ENCODE measurements at places on chromosomes 2 and 18.
A peak's percentile ranks its signal among the peaks of the same experiment; 100 is the strongest.

DNA sequence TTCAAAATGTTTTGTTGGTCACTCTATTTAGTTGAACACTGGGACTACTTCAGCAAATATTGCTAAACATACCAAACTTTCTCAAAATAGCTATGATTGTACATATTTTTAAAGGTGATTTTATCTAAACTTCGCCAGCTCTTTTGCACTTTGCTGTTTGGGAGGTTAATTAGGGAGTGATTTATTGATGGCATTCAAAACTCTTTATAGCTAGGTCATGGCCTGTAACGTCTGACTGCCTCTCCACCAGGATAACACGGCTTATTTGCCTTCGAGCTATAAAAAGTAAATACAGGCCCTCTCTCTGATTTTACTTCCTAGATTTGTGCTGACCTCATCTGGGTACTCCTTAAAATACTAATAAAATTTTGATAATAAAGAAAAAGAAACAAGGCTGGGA, 931.9 kb downstream of the DCDC2C start:
- no peak for DNase-seq

GRCh38 chr18:74610051-74610615, 12.5 kb downstream of the ZNF407 start:
- no peak for DNase-seq

- DNase-seq: no peak
These were observed 566 bp upstream of the CMPK2 start for GRCh38 chr2:6866275-6866671.

DNA sequence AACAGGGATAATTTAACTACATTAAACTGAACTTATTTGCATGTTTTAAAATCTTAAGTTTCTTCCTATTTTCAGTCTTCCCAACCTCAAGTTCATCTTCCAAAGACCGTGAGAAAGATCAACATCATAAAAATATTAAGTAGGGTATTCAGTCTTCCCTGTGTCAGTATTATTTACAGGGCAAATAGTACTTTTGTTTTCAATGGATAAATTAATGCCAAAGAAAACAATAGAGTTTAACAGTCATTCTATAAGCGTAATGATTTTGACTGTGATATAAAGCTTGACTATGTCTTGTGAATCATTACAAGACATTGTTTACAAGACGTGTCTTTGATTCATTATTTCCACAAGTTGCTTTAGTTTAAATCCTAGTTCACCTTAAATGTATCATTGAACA, 48.0 kb upstream of the NRXN1 start:
- DNase-seq: no peak

DNA sequence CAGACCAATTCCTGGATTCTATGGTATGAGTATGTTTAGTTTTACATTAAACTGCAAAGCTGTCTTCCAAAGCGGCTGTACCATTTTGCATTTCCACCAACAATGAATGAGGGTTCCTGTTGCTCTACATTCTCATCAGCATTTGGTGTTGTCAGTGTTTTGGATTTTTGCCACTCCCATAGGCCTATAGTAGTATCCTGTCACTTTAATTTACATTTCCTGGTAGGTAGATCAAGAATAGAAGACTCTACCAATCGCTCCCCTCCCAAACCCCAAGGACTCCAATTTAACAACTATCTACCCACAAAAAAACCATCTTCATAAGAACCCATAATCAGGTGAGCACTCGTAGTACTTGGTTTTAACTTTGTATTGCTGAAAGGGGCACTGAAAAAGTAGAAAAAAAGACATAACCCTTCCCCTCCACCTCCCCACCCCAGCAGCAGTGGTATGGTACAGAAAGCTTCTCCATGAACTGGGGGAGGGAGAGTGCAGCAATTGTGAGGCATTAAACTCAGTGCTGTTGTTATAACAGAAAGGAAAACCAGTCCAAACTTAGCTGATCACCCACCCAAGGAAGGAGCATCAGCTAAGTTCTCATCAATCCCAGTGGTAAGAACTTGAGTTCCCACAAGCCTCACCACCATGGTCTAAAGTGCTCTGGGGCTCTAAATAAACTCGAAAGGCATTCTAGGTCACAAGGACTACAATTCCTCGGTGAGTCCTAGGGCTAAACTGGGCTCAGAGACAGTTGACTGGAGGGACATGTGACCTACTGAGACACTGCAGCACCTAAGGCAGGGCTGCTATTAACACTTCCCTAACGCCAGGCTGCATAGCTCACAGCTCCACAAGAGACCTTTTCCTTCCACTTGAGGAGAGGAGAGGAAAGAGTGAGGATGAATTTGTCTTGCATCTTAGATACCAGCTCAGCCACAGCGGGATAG, 35.5 kb upstream of the CYTIP start:
- no peak for DNase-seq

DNA sequence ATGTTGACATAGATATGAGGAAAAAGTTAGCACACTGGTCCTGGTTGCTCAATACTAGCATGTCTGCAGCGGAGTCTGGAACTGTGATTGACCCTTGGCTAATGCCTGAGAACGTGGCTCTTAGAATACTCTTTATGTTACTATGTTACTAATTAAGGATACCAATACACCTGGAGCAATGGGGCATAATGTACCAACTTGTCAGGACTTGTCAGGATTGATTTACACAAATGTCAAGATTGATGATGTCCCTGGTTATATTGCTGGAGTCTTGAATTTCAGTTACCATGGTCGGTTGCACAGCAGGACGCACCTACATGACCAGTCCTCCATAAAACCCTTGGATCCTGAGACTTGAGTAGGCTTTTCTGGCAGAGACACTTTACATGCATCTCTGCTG, 810.9 kb downstream of the CPS1 start:
- no peak for DNase-seq

DNA sequence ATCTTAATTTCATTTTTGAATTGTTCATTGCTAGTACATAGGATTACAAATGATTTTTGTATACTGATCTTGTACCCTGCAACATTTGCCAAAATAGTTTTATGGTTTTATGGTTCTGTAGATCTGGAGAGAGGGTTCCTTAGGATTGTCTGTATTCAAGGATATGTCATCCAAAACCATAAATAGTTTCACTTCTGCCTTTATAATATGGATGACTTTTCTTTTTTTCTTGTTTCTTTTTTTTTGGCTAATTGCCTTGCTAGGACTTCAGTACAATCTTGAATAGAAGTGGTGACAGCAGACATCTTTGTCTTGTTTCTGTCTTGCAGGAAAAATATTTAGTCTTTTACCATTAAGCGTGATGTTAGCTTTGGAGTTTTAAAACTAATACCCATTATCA, 383.9 kb upstream of the HS6ST1 start:
- no peak for DNase-seq

- DNase-seq: no peak
These were observed 16.0 kb downstream of the INSIG2 start for GRCh38 chr2:118103951-118104940.

- no peak for DNase-seq
These were observed 136.1 kb downstream of the MCFD2 start for GRCh38 chr2:46779447-46779941.

- DNase-seq: no peak
These were observed 43.0 kb upstream of the KCNF1 start for GRCh38 chr2:10868465-10869314.

DNA sequence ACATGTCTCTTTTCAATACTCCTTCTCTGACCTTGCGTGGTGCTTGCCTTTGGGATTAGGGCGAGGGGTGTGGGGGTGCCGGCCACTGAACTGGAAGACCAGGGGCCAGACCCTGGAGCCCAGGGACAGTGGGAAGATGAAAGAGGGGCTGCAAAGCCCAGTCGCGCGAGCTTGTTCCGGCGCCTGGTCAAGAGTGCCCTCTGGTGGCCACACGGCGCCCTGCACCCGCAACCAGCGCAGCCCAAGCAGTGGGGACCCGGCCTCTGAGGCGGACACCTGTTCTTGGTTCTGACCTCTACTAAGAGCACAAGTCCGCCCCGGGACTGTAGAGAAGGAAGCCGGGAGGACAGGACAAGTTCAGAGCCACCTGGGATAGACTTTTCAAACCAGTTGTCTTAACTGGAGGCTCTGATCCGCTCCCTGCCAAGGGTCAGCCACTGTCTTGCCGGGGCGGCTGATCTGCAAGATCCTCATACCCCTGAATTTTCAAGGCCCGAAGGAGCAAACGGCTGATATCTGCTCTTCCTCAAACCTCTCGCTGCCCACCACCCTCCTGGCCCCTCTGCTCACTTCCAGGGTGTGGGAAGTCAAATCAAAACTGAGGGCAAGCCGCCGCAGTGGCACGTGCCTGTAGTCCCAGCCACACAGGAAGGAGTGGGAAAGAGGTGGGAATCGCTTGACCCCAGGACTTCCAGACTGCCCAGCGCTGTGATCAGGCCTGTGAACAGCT, 14.9 kb upstream of the MSH6 start:
- DNase-seq: peak; percentile 48

DNA sequence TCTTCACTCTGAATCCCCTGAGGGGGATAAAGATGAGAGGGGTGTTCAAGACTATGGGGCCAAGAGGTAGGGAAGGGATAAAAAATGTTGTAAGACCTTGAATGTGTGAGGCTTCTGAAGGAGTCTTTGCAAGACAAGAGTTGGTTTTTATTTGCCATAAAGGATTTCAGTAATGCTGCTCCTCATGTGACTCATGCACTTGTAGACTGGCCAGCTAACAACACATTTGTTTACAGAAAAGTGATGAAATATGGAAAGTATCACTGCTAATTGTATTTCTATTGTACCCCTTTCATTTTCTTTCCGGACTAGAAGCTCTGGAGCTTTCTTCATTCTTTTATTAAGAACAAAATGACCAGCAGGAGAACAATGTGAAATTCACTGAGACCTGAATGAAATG, 782.1 kb downstream of the EPHA4 start:
- no peak for DNase-seq

Measured in stimulated activated CD8-positive, alpha-beta memory T cell treated with anti-CD3 and anti-CD28 coated beads, Interleukin-4, amount 100 ng/mL, for 4 hours (primary cell).